Sigmoid colon (tissue), 7 donors: ENCODE measurements at places on chromosomes 2 and 18. TPM values are rescaled to one million over a fixed set of nuclear protein-coding genes. Genes with fewer than 3 reads are reported as not detected.

DNA sequence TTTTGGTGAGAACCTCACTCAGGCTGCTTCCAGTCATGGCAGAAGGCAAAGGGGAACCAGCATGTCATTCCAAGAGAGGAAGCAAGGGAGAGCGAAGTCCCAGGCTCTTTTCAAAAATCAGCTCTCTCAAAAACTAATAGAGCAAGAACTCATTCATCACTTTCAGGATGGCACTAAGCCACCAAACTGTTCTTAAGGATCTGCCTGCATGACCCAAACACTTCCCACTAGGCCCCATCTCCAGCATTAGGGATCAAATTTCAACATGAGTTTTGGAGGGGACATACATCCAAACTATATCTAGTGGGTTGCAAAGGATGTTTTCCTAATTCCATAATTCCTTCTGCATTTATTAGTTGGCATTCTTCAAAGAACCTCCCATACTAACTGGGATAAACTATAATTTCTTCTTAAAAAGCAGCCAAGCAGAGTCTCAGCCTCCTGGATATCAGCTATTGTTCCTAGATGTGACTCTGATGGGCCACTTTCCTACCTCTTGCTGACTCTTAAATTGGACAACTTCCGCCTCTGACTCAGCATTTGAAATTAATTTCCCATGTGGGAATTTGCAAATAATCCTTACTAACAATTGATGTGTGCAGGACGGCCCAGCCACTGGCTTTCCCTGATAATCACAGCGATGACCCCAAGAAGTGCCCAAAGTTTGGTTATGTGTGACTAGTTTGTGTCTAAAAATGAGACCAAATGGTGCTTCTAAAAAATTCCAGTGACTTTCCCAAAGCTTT is 5.5 kb upstream of the REV1 start:
- no peaks in the 10 kb centered on the region for H3K36me3 ChIP-seq
- H3K27ac ChIP-seq: no peak overlapping the region
- H3K4me3 ChIP-seq: no peak overlapping the region
- no peak for DNase-seq

- no peak for DNase-seq
- no peaks in the 10 kb centered on the region for H3K36me3 ChIP-seq
- no peaks in the 10 kb centered on the region for H3K27me3 ChIP-seq
- H3K4me1 ChIP-seq: no peaks in the 10 kb centered on the region
- H3K27ac ChIP-seq: no peak overlapping the region
- H3K4me3 ChIP-seq: no peak overlapping the region
Observed at GRCh38 chr18:67301592-67301991, 214.9 kb downstream of the DSEL start.

- H3K4me3 ChIP-seq: no peak overlapping the region
- no peak overlapping the region for H3K27ac ChIP-seq
- no peaks in the 10 kb centered on the region for H3K4me1 ChIP-seq
- H3K27me3 ChIP-seq: peaks cover 52% of the 10 kb centered on the region
- DNase-seq: no peak
Observed at GRCh38 chr2:118216224-118216623, 128.0 kb downstream of the INSIG2 start.

DNA sequence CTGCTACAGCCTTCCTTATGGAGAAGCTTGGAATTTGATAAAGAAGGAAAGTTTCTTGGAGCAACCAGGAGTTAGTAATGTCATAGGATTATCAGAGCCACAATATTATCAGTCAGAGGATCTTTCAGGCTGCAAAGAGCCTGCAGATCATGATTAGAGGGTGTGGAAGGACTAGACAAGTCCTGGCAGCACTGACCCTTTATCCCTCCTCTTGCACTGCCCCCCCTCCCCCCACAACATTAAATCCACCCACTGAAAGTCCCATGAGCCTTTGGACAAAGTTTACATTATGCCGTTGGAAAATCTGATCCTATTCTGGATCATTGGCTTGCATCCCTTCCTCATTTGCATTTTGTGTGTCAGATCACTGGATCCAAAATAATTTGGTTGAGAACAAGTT is 18.7 kb upstream of the IMPA2 start:
- no peak overlapping the region for H3K27ac ChIP-seq
- no peak for DNase-seq
- peaks cover 11% of the 10 kb centered on the region for H3K4me1 ChIP-seq
- no peaks in the 10 kb centered on the region for H3K27me3 ChIP-seq
- H3K36me3 ChIP-seq: no peaks in the 10 kb centered on the region

GRCh38 chr2:138277062-138277461 is 224.5 kb upstream of the SPOPL start:
- no peak overlapping the region for H3K27ac ChIP-seq
- H3K27me3 ChIP-seq: no peaks in the 10 kb centered on the region
- no peaks in the 10 kb centered on the region for H3K36me3 ChIP-seq
- H3K4me1 ChIP-seq: no peaks in the 10 kb centered on the region
- H3K4me3 ChIP-seq: no peak overlapping the region

GRCh38 chr18:37219257-37219656 is 346.3 kb downstream of the CELF4 start:
- no peaks in the 10 kb centered on the region for H3K4me1 ChIP-seq
- H3K27me3 ChIP-seq: no peaks in the 10 kb centered on the region
- no peak overlapping the region for H3K4me3 ChIP-seq
- H3K27ac ChIP-seq: no peak overlapping the region
- H3K36me3 ChIP-seq: no peaks in the 10 kb centered on the region

TNFAIP6 gene
- 4.9 TPM for total RNA-seq
